ENCODE measurements at places on chromosomes 11 and 22.

DNA sequence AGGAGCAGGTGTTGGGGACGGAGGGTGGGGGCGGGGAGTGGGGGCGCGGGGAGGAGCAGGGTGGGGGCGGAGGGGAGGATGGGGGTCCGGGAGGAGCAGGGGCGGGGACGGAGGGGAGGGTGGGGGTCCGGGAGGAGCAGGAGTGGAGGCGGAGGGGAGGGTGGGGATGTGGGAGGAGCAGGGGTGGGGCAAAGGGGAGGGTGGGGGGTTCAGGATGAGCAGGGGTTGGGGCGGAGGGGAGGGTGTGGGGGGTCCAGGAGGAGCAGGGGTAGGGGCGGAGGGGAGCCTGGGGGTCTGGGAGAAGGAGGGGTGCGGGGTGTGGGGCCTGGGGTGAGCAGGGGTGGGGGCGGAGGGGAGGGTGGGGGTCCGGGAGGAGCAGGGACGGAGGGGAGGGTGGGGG, 17.1 kb downstream of the CRELD2 start:
- H3K27ac ChIP-seq, result no peak overlapping the region
- no peaks in the 10 kb centered on the region for H3K36me3 ChIP-seq
- H3K4me3 ChIP-seq, result no peak overlapping the region

DNA sequence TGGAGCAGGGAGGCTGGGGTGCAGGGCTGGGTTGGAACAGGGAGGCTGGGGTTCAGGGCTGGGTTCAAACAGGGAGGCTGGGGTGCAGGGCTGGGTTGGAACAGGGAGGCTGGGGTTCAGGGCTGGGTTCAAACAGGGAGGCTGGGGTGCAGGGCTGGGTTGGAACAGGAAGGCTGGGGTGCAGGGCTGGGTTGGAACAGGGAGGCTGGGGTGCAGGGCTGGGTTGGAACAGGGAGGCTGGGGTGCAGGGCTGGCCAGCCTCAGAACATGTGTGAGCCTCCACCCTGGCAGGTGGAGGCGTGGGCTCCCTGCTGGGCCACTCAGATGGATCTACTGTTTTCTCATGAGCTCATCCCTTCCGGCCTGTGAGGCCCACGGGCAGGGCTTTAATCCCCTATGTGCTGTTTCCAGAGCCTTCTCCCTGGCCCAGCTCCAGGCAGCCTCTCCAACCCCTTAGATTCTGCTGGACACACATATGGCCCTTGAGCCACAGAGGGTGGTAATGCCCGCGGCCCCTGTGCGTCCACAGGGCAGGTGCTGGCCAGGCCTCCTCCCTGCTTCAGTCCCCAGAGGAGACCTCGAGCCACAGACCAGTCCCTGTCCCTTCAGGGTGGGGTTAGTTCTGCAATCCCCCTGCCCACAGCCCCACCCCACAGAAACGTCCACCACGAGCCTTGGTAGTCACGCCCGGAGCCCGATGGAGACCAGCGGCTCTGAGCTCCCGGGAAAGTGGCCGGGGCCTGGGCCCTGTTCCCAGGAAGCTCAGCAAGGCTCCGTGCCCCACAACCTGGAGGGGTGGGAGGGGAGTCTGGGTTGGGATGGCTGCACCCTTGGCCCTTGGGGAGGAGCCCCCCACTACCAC, 197.9 kb downstream of the BRD1 start:
- no peaks in the 10 kb centered on the region for H3K36me3 ChIP-seq
- H3K27ac ChIP-seq, result no peak overlapping the region
- peaks cover 4% of the 10 kb centered on the region for H3K27me3 ChIP-seq
- DNase-seq, result no peak
- peaks cover 5% of the 10 kb centered on the region for H3K4me1 ChIP-seq
- H3K4me3 ChIP-seq, result no peak overlapping the region

GRCh38 chr11:33557201-33557600, 143.4 kb downstream of the C11orf91 start:
- no peak for DNase-seq
- no peak overlapping the region for H3K27ac ChIP-seq
- H3K36me3 ChIP-seq, result no peaks in the 10 kb centered on the region
- no peak overlapping the region for H3K4me3 ChIP-seq
- H3K4me1 ChIP-seq, result no peaks in the 10 kb centered on the region

DNA sequence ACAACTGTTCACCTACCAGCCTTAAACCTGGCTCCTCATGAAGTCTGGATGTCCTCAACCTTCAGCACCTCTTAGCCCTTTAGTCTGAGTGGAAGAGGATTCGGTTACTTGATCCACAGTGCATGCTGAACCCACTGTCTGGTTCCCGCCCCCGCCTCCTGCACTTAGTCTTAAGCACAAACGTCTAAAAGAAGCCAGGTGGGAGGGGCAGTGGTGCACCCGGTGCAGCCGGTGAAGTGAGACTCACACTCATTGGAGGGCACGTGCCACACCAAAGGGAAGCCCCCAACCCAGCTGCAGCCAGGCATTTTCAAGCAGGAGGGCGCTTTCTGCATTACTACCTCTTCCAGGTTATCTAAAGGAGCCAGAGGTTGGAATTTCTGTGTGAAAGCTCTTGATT, 146.8 kb downstream of the COMMD9 start:
- H3K4me3 ChIP-seq, result no peak overlapping the region
- H3K36me3 ChIP-seq, result peaks cover 8% of the 10 kb centered on the region
- H3K4me1 ChIP-seq, result peaks cover 9% of the 10 kb centered on the region
- no peak overlapping the region for H3K27ac ChIP-seq
- DNase-seq, result no peak

GRCh38 chr11:44767421-44767820, 40.7 kb downstream of the TSPAN18 start:
- H3K27me3 ChIP-seq, result no peaks in the 10 kb centered on the region
- DNase-seq, result no peak
- no peak overlapping the region for H3K4me3 ChIP-seq
- peaks cover 3% of the 10 kb centered on the region for H3K4me1 ChIP-seq

DNA sequence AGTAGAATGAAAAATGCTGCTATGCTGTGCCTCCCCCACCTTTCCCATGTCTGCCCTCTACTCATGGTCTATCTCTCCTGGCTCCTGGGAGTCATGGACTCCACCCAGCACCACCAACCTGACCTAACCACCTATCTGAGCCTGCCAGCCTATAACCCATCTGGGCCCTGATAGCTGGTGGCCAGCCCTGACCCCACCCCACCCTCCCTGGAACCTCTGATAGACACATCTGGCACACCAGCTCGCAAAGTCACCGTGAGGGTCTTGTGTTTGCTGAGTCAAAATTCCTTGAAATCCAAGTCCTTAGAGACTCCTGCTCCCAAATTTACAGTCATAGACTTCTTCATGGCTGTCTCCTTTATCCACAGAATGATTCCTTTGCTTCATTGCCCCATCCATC, 14.9 kb upstream of the HBE1 start:
- H3K4me3 ChIP-seq, result no peak overlapping the region
- no peaks in the 10 kb centered on the region for H3K4me1 ChIP-seq
- H3K27ac ChIP-seq, result no peak overlapping the region

DNA sequence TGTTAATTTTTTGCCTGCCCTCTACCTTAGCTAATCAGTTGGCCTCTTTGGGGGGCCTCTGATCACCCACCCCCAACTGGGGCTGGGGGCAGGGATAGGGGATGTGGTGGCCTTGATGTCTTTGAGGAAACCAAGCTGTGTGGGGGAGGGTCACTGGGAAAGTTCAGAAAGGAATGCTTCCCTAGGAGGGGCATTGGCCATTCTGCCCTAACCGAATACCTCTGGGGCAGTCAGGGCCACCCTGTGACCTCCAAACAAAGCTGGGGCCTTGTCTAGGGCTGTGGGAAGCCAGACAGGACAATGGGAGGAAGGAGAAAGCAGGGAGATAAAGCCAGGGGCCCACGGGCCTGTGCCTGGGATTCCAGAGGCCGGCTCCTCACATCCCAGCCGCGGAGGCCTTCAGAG, 97.5 kb downstream of the TSPAN18 start:
- peaks cover 22% of the 10 kb centered on the region for H3K4me1 ChIP-seq
- H3K27ac ChIP-seq, result no peak overlapping the region
- peak overlapping the region; percentile 31 for H3K4me3 ChIP-seq
- H3K36me3 ChIP-seq, result no peaks in the 10 kb centered on the region

DNA sequence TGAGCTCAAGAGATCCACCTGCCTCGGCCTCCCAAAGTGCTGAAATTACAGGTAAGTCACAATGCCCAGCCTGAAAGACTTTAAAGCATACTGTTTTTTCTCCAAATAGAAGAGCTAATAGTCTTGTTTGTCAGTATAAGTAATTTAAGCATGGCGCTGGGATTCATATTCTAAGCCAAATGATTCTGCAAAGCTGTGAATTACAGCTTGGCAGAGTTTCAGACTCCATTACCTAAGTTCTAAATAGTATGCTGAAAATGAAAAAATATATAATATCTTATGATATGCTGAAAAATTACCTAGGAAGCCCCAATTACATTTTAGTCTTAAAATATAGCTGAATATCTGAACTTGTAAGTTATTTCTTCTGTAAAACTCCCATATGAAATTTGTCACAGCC, 39.3 kb downstream of the MRE11 start:
- H3K27ac ChIP-seq, result no peak overlapping the region
- H3K4me3 ChIP-seq, result no peak overlapping the region
- no peaks in the 10 kb centered on the region for H3K27me3 ChIP-seq

GRCh38 chr11:92948116-92948515, 21.3 kb upstream of the MTNR1B start:
- H3K36me3 ChIP-seq, result no peaks in the 10 kb centered on the region
- H3K4me3 ChIP-seq, result no peak overlapping the region
- no peak for DNase-seq
- no peaks in the 10 kb centered on the region for H3K27me3 ChIP-seq

DNA sequence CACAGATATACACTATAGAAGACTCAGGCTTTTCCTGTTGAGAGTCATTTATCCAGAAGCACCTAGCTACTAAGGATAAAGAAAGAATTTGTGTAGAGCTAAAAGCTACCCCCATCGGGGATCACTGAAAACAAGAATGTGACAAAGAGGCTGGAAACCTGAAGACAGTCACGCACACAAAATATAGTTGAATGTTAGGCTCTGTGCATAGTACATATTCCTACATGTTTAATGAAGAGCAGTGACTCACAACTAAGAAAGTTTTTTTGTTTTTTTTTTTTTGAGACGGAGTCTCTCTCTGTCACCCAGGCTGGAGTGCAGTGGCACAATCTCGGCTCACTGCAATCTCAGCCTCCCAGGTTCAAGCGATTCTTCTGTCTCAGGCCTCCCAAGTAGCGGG, 8.4 kb downstream of the OR10V1 start:
- H3K27ac ChIP-seq, result no peak overlapping the region
- H3K36me3 ChIP-seq, result no peaks in the 10 kb centered on the region
- H3K4me1 ChIP-seq, result no peaks in the 10 kb centered on the region
- DNase-seq, result no peak
- H3K27me3 ChIP-seq, result no peaks in the 10 kb centered on the region

- no peaks in the 10 kb centered on the region for H3K36me3 ChIP-seq
- no peak overlapping the region for H3K27ac ChIP-seq
- no peak for DNase-seq
Measured at GRCh38 chr11:74123008-74123448, 47.8 kb downstream of the C2CD3 start.

- peaks cover 37% of the 10 kb centered on the region for H3K36me3 ChIP-seq
- no peaks in the 10 kb centered on the region for H3K27me3 ChIP-seq
- no peak overlapping the region for H3K27ac ChIP-seq
- peaks cover 12% of the 10 kb centered on the region for H3K4me1 ChIP-seq
- no peak overlapping the region for H3K4me3 ChIP-seq
- no peak for DNase-seq
Measured at GRCh38 chr22:38305471-38306448, 11.5 kb downstream of the CSNK1E start.

DNA sequence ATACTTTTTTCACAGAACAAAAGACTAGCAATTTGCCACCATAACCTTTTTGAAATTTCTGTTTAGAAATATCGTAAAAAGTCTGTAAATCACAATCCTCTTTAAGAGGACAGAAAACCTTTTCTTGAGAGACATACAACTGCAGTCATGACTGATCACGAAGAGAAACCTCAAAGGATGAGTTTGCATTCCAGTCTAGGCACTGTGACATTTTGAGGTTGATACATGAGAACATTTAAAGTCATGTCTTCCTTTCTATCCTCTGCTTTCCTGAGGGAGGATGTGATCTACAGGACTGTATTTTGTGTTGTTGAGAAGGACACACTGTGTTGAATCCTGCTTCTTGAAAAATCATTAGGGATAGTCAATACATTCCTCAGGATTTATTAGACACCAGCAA, 476.7 kb upstream of the CCDC179 start:
- H3K27me3 ChIP-seq, result no peaks in the 10 kb centered on the region
- no peaks in the 10 kb centered on the region for H3K4me1 ChIP-seq
- DNase-seq, result no peak
- H3K36me3 ChIP-seq, result no peaks in the 10 kb centered on the region
- H3K27ac ChIP-seq, result no peak overlapping the region

DNA sequence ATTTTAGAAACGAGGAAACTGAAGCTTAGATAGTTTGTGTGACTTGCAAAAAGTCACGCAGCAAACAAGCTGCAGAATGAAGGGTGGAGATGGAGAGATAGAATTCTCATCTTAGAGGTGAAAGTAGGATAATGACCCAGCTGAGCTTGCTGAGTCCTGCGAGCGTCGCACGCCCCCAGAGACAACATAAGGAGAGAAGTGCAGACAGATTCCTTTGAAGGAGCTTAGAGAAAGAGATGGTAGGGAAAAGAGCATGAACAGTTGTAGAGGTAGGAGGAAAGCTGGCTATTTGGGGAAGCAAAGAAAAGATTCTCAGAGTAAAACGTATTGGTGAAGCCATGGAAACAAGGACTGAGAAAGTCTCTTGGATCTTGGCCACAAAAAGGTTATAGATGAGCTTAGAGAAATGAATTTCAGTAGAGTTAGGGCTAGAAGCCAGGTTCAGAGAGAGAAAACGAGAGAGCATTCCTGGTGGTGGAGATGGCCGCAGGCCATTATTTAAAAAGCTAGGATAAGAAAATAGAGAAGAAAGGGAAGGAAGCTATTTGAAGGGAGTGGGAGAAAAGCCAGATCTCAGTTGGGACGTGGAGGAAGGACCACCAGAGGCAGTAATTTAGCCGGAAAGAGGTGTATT, 44.8 kb downstream of the FAM83F start:
- DNase-seq, result no peak
- H3K27ac ChIP-seq, result no peak overlapping the region
- H3K4me3 ChIP-seq, result no peak overlapping the region
- no peaks in the 10 kb centered on the region for H3K4me1 ChIP-seq

DNA sequence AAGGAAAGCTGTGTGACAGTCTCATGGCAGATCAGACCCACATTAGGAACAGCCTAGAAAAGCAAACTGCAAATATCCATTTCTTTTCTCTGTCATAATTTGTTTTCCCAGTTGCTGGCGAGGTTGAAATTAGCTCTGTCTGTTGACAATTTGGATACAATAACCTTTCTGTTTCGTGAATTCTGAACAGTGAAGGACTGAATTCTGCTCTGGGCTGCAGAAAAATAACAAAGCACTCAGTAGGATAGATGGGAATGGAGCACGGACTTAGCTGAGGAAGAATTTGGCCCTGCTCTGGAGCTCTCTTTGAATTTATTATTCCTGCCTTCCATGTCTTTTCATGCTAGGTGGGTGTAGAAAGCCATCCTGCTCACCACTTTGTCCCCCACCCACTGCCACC, 140.3 kb downstream of the RRAS2 start:
- no peaks in the 10 kb centered on the region for H3K4me1 ChIP-seq
- no peak overlapping the region for H3K27ac ChIP-seq
- no peaks in the 10 kb centered on the region for H3K36me3 ChIP-seq
- H3K4me3 ChIP-seq, result no peak overlapping the region

GRCh38 chr11:118263695-118264568, at the start of gene MPZL2:
MPZL2 (minus strand) TSS chr11:118264297; CDS start chr11:118264153, 144 bp downstream.
- H3K27ac ChIP-seq, result no peak within 1 kb of the TSS
- peak; percentile 70 for DNase-seq
- H3K4me1 ChIP-seq, result peaks cover 3% of the 10 kb centered on the region
- H3K4me3 ChIP-seq, result peak within 1 kb of the TSS; percentile 28
- no peaks in the 10 kb centered on the region for H3K36me3 ChIP-seq
